Kidney glomerular epithelial cell (primary cell): ENCODE measurements at places on chromosomes 1 and 21.

DNA sequence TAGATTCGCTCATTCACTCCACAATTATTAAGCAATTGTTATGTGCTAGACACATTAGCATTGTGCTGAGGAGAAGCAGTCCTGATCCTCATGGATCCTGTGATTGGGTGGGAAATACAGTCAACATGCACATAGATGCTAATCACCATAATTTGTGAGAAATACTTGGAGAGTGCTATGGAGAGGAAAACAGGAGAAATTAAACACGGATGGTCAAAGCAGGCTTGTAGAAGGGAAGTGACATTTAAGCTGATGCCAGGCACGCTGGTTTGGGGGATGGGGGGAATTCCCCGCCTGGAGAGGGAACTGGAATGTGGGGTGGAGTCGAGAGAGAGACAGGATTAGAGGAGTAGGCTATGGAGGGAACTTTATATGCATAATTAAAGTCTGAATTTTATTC, 52.2 kb upstream of the L1TD1 start:
- DNase-seq = no peak

DNA sequence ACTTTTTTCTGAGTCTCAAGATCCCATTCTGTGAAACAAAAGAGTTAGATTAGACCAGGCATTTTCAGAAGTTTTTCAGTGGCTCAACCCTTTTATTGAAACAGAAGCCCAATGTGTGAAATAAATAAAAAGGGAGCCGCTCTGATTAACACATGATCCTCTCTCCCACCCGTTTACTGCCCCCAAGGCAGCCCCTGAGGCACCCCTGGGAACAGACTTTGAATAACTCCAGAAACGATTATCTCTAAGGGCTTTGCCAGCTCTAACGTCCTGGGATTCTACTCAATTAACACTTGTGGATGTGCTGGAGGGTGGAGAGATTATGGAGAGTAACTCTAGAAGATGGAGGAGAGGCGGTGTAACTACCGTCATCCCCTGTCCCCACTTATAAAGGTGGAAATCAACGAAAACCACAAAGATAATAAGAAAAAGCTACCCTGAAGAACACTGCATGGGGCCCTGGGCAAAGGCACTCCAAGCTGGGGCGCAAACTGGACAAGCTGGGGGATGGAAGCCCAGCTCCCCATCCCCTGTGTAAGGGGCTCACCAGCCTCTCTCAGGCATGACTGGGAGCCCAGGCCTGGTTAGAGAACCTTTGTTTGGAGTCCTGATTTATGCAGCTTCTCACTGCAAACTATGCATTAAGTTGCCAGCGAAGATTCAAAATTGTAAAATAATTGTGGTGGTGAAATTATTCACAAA, 39.0 kb upstream of the GRIK3 start:
- DNase-seq = no peak

DNA sequence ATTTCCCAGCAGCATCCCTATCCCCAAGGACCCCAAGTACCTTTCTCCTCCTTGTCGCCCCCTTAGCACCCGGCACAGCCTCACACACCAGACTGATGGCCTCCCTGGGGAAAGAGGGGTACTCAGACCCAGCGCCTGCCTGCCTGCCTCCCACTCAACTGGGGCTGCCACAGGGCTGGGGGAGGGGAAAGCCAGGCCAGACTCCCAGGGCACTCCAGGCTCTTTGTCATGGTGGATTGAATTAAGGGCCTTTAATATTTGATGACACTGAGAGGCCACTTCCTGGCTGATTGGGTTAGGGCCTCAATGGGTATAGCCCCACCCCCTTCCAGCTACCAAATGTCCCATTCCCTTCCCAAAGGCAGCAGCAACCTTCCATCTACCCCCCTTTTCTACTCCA, 1.8 kb downstream of the SHC1 start:
- no peak for DNase-seq

DNA sequence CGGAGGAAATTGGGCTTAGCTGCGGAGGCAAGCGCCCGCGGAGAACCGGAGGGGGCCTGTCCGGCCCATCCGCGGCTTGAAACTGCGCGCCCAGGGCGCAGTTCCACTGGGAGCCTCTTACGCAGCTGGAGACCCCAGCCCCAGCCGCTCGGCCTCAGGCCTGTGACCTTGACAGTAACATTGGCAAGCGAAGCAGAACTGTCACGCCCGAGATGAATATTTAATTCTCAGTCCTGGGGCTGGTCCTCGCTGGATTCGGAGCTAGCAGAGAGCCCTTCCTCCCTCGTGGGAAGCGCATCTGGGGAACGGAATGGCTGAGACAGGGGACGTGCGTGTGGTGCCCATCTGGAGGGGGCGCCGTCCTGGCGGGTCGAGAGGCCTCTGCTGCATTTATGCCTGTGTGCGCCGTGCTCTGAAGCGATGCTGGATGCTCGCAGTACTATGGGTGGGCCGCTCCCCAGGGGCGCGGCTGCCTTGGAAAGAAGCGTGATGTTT, 928 bp downstream of the SLC6A17 start:
- DNase-seq = no peak

GRCh38 chr1:14247666-14248065, 350.8 kb upstream of the KAZN start:
- no peak for DNase-seq

GRCh38 chr1:109927911-109928321, 17.3 kb downstream of the CSF1 start:
- DNase-seq = peak; percentile 55

DNA sequence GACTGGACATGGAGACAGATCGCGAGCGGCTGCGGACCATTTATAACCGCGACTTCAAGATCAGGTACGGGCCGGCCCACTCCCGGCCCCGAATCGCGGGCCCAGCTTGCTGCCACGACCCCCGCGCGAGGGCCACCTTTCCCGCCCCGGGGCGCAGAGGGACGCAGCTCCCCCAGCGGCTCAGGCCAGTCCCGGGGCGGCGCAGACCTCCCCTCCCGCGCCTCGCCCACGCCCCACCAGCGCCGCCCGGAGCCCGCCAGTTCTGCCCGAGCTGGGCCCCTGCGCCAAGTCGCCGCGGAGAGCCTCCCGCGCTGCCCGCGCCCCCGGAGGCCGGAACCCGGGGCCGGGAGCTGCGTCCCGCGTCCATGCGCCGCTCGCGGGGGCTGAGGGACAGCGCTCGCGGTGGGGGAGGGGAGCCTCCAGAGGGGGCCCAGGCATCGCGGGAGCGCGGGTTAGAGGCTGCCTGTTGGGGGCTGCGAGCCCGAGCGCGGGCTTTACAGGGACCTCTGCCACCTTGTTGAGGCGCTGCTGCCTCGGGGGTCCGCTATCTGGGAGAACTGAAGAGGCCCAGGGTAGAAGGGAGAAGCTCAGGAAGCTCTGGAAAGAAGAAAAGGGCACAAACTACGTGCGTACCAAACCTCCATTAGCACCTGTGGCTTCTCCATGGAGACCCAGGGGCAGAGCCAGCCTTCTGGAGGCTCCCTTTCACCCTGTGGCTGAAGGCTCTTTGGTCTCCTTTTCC, 698 bp downstream of the MOV10 start:
- no peak for DNase-seq

- peak; percentile 32 for DNase-seq
These were observed 940 bp upstream of the PRKCZ start for GRCh38 chr1:2049225-2049717.

- no peak for DNase-seq
These were observed 8.1 kb upstream of the ACOT7 start for GRCh38 chr1:6401673-6402072.

DNA sequence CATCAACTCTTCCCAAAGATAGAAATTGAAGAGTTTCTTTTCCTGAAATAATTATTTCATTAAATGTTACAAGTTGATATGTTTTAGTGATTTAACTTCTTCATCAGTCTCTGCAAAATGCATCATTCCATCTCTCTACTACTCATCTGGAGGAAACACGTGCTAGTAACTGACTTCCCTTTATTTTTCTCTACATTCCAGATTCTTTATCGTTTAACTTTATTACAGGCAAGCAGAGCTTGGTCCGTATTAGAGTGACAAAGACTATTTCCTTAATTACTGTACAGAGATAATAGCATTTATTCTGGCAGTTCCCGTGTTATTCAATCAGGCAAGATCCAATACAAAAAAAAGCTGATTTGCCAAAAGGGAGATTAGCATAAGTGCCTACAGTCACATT, 88.6 kb downstream of the TM2D1 start:
- no peak for DNase-seq

DNA sequence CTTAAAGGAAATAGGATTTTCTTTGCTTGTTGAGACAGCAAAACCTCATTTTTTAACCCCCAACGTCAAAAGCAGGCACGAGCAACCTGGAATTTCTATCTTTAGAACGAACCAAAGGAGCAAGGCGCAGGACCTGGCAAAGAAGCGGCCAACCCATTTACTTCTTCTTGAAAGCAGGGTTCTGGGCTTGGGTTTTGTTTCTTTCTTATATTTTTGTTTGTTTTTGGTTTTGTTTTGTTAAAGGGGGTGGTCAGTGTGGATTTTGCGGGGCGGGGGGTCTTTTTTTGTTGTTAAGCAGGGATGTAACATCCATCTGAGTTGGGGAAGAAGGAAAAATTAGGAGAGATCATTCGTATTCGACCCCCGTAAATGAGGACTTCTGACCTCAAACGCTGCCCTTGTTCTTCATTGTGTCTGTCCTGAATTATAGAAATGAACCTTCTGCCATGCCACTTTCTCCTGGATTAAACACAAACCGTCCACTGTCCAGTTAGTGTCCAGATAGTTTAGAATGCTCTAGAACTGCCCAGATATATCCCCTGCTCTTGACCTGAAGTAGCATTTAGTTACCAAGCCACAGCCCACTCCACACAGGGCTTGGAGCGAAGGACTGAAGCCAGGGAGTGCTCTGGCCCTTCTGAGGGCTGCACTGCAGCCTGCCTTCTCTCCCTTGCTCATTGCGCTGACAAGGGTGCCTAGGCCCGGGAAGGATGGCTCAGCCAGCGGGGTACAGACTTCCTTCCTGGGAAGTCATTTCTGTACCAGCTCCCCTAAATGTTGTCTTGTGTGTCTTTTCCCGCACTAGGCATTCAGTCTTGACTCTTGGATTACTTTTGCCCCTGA, 909 bp upstream of the APP start:
- peak; percentile 75 for DNase-seq

GRCh38 chr21:45932922-45933502, 48.6 kb upstream of the COL6A1 start:
- DNase-seq = no peak

GRCh38 chr1:197320991-197321531, 53.0 kb downstream of the CRB1 start:
- peak; percentile 76 for DNase-seq

GRCh38 chr1:76764638-76765454, 102.4 kb upstream of the ST6GALNAC5 start:
- no peak for DNase-seq

GRCh38 chr1:184300446-184300845, 86.4 kb upstream of the C1orf21 start:
- DNase-seq = no peak
